ENCODE measurements at places on chromosomes 5 and 9.

DNA sequence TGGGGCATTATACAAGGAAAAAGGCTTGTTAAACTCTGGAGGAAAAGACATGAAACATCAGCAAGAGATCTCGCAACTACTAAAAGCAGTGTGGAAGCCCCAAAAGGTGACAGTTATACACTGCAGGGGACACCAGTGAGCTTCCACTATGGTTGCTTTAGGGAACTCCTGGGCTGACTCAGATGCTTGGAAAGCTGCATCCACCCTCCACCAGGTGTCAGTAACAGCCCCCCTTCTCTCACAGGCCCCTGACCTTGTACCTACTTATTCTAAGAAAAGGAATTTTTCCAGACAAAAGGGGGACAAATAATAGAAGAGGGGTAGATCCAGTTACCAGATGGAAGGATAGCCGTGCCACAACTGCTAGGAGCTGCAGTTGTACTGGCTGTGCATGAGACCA, 154.4 kb upstream of the COX7C start:
- no peak for DNase-seq

GRCh38 chr5:38263983-38264382, 5.6 kb downstream of the EGFLAM start:
- no peak for DNase-seq

DNA sequence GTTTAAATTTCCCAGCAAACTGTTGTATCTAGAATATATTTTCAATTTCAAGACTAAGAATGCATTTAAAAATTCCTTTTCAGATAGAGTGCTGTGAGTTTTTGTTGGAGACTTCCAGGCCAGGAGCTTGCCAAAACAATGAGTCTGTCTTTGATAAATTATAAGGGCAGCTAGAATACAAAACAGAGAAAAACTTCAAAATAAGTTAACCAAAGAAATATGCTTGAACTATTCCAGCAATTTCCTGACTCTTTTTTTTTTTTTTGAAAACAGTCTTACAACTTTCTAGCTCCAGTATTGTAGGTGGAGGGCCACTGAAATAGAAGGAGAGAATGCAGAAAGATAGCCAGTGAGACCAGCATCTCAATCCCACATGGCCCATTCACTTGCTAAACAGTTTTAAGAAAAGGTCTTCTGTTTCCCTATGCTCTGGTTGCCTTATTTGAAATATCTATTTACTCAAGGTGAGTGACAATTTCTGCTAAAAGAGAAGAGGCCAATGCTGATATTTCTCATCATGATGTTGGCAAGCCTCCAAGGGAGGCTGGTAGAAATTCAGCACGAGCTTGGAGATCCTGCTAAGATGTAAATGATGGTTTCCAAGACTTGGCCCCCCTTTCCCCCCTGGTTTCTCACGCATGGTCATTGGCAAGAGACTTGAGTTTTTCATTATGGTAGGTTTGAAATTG, 103.2 kb downstream of the USP20 start:
- peak; percentile 81 for DNase-seq

DNA sequence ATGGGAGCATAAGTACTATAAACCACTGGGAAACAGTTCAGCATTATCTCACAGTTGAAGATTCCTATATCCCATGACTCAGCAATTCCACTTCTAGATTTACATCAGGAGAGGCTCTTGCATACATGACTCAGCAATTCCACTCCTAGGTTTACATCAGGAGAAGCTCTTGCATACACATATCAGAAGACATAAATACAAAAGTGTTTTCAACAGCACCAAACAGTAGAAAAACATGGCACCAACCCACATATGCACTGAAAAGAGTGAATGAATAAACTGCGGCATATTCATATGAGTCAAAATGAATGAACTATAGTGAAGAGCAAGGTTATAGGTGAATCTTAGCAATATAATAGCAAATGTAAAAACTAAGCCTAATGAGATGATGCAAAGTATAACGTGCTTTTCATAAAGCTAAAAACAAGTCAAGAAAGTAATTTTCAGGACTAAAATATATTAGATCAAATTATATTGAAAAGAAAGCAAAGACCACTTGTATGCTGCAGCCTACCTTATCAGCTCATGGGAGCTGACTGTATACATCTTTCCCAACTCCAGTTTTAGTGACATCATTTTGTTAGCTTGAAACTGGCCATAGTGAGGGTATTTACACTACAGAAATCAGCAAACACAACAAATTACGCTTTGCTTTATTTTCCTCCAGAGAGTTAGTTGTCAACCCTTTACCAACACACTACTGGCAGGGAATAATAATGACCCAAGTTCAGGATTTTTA, 95.8 kb downstream of the ANKRD18B start:
- peak; percentile 37 for DNase-seq

GRCh38 chr5:151047814-151048425, 27.5 kb downstream of the GPX3 start:
- DNase-seq: no peak

GRCh38 chr5:1029945-1030625, 21.5 kb downstream of the NKD2 start:
- DNase-seq: no peak

- DNase-seq: no peak
These were observed 236.2 kb downstream of the NNT start for GRCh38 chr5:43839218-43839617.

DNA sequence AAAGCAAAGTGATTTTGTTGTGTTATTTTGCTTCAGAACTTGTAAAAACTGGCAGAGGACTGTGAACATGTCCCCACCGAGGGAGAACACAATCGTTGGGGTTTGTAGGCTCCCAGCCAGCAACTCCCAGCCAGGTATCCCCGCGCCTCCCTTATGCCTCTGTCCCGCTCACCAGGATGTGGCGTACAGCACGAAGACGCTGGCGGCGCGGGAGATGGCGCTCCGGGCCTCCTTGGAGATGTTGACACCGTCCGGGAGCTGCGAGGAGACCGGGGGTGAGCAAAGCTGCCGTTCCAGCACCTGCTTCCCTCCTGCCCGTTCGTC, 630 bp downstream of the POLE3 start:
- DNase-seq: no peak

- peak; percentile 27 for DNase-seq
These were observed 591 bp downstream of the ABCA1 start for GRCh38 chr9:104927216-104927911.

GRCh38 chr9:14323083-14323971, 9.4 kb upstream of the NFIB start:
- peak; percentile 61 for DNase-seq

DNA sequence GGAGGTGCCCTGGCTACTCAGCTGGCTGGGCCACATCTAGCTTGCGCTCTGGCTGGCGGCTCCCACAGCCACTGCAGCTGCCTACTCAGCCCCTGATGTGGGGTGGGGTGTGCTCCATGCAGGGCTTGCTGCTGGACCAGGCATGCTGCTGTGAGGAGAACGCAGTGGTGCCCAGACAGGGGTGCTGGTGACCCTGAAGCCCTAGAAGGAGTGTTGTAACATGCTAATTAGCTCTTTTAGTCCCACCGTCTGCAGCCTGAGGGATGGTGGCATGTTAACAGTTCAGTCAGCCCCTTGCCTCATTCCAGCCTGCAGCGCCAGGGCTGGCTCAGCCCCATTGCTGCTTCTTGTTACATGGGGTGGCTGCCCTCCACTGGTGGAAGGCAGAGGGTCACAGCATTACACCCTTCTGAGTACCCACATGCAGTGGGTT, 642.3 kb downstream of the DMRTA1 start:
- DNase-seq: no peak

- DNase-seq: no peak
These were observed 29.2 kb upstream of the IL31RA start for GRCh38 chr5:55821731-55822512.

DNA sequence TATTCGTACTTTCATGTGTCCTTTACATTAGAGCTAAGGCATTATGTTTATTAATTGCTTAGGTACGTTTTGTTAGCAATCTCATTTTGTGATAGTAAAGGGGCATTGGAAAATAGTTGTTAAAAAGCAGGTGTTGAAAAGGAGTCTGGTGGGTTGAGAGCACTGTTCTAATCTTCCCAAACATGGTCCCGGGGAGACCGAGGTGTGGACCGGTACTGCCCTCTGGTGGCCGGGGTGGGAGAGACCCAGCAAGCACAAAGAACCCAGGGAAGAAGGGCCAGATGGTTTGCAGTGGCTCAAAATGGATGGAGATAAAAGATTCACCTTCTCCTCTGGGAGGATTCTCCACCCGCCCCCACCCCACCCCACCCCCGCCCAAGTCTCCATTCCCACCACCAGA, 26.1 kb downstream of the IDNK start:
- DNase-seq: peak; percentile 22

- DNase-seq: no peak
These were observed 322.1 kb downstream of the DEPDC1B start for GRCh38 chr5:60377826-60378225.

DNA sequence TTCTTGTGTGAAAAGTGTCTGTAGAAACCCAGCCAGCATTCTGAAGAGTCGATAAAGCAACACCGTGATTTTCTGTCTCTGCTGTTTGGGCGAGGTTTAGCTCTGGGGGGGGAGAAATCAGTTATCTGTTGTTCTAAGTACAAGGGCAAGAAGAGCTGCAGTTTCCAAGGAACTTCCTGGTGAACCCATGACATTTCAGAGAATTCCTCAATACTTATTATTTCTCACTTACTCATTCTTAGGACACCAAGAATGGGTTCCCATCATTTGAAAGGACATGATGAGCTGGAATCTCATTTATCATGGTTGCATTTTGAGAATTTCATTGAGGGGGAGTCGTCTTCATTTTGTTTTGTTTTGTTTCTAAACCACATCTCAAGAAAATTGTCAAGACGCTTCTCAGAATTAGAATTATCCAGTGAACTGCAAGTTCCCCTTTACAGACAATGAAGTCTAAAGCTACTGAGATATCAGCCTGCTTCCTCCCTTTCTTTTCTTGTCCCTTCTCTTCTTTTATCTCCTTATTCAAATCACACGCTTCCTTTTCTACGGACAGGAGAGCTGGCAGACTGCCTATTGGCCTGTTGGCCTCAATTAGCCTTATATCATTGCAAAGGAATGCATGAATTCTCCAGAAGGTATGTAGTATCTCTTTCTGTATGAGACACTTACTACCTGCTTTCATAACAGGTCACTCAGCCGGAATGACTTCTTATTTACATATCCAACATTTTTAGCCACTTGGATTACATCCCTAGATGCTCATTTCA, 53.7 kb downstream of the ZNF462 start:
- DNase-seq: no peak

DNA sequence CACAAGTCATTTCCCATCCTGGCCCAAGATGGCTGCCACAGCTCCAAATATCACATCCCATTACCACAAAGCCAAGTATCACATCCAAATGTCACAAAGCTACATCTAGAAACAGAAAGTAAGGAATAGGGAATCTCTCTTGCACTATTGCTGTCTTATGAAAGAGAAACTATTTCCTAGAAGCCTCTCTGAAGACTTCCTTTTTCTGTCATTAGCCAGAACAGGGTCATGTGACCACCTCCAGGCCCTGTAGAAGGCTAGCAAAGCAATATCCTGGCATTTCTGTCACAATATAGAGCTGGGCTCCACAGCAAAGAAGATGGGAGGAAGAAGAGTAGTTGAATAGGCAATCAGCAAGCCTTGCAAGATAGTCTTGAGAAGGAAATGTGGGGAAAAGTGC, 99.2 kb downstream of the SH3TC2 start:
- peak; percentile 25 for DNase-seq

- DNase-seq: peak; percentile 87
These were observed 25.0 kb upstream of the HMCN2 start for GRCh38 chr9:130240410-130241197.

- DNase-seq: no peak
These were observed 38.9 kb upstream of the STXBP1 start for GRCh38 chr9:127572961-127573721.

DNA sequence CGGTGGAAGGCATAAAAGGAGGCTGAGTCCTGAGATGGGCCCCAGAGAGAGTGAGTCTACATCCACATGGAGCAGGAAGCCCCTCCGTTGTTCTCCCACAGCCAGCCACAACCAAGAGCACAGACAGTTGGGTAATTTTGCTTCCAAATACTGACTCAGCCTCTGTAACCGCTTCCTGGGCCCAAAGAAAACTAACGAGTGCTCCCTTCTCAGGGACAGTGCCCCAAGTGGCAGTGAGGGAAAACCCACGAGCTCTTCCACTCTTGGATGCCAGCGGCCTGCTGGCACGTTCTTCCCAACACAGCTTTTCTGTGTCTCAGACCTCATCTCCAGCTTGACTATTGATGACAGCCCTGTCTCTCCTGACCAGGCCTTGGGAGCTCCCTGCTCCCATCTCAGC, 207.6 kb downstream of the FSTL4 start:
- DNase-seq: no peak

DNA sequence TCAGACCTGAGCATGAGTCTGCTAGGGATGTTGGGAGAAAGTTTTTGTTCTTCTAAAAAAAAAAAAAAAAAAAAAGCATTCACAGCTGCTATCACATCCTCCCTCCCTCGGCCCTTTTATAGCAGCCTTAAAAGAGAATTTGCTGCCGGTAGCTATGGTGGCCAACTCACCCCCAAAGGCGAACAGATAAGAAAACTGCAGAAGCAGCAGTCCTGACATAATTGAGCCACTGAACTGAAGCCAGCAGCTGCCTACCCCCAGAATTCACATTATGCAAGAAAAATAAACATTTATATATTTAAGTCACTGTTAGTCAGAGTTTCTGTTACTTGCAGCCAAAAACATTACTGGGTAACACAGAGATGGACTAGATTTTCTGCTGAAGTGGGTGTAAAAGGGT, 124.3 kb upstream of the SMARCA2 start:
- DNase-seq: no peak

DNA sequence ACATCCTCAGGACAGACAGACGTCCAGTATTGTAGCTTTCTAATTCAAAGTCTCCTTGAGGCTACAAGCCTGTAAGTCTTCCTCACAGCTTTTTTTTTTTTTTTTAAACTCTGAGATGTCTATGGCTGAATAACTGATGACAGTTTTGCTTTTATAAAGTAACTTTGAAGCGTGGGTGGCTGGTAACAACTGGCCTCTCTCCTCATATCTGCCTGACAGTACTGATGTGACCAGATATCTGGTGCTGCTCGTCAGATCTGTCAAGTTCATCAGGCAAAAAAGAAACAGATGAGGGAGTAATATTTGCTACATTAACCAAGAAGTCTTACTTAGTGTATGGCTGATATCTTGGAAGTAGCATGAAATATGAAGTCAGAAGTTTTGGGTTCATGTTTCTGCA, 72.6 kb downstream of the GDNF start:
- DNase-seq: no peak

- no peak for DNase-seq
These were observed 53.7 kb downstream of the PLAC8L1 start for GRCh38 chr5:146051678-146052077.

- no peak for DNase-seq
These were observed 133.4 kb downstream of the PHF2 start for GRCh38 chr9:93709600-93710369.

- no peak for DNase-seq
These were observed 272.0 kb downstream of the DENND1A start for GRCh38 chr9:123657941-123658340.

DNA sequence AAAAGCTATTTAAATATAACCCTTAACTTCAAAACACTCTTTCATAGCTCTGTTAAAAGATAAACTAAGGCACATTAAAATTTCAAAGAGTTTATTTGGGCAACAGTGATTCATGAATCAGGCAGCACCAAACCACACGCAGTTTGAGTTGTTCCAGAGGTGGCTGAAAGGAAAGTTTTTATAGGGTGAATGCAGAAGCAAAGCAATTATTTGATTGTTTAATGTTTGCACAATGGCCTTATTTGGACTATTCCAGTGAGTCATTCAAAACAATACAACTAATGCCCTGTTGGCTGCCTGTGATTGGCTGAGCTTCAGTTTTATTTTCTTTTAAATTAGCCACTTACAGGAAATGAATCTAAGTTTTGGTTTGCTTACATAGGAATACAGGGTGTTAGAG, 125.3 kb downstream of the CEP120 start:
- DNase-seq: no peak

All from pons (tissue), 1 donor.